Testis (tissue), 5 donors: ENCODE measurements at places on chromosomes 16 and 17. TPM values are rescaled to one million over a fixed set of nuclear protein-coding genes. Genes with fewer than 3 reads are reported as not detected.

DNA sequence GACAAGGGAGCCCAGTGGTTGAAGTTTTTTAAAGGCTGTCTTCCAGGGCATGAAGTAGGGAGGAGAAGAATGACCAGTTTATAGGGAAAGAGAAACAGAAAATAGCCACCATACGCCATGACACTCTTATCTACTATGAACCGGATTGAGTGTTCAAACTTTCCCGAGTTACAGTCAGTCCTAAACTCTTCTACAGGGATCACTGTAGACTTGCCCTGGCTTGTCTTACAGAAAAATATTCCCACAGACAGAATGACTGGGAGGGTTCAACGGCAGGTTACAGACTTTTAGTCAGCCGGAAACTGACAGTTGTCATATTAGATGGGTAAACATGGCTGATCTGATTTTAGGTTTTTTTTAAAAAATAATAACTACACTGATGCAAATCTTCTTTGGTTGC lies 662.5 kb upstream of the SOX9 start:
- H3K27me3 ChIP-seq: no peaks in the 10 kb centered on the region
- H3K27ac ChIP-seq: no peak overlapping the region
- no peaks in the 10 kb centered on the region for H3K4me1 ChIP-seq
- no peak for DNase-seq
- no peaks in the 10 kb centered on the region for H3K36me3 ChIP-seq
- H3K4me3 ChIP-seq: no peak overlapping the region

DNA sequence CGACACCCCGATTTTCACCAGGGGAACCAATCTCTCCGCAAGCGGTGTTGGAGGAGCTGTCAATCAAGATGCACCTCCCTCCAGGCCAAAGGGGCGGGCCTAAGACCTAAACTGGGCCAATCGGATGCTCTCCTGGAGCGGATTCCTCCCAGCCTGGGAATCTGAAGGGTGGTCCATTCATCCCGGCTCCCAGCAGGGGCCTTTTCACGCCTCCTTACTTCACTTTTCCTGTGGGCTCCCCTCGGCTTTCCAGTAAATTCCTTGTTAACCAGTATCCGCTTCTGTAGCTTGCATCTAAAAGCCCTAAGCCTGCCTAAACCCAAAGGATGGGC lies 17.1 kb downstream of the C16orf74 start:
- H3K36me3 ChIP-seq: no peaks in the 10 kb centered on the region
- H3K4me1 ChIP-seq: no peaks in the 10 kb centered on the region
- DNase-seq: peak; percentile 64
- no peak overlapping the region for H3K4me3 ChIP-seq
- H3K27me3 ChIP-seq: no peaks in the 10 kb centered on the region

GRCh38 chr16:88536510-88536909 lies 33.7 kb upstream of the ZC3H18 start:
- H3K4me1 ChIP-seq: peaks cover 17% of the 10 kb centered on the region
- no peak for DNase-seq
- H3K4me3 ChIP-seq: no peak overlapping the region
- no peaks in the 10 kb centered on the region for H3K27me3 ChIP-seq
- H3K27ac ChIP-seq: no peak overlapping the region

- H3K27ac ChIP-seq: no peak overlapping the region
- no peaks in the 10 kb centered on the region for H3K36me3 ChIP-seq
- no peaks in the 10 kb centered on the region for H3K27me3 ChIP-seq
- no peak for DNase-seq
- no peak overlapping the region for H3K4me3 ChIP-seq
These were observed 452.4 kb upstream of the RBFOX1 start for GRCh38 chr16:6880263-6880662.

- DNase-seq: no peak
- H3K27me3 ChIP-seq: no peaks in the 10 kb centered on the region
- H3K4me3 ChIP-seq: no peak overlapping the region
These were observed 86.5 kb upstream of the LHX1 start for GRCh38 chr17:36850790-36851189.

DNA sequence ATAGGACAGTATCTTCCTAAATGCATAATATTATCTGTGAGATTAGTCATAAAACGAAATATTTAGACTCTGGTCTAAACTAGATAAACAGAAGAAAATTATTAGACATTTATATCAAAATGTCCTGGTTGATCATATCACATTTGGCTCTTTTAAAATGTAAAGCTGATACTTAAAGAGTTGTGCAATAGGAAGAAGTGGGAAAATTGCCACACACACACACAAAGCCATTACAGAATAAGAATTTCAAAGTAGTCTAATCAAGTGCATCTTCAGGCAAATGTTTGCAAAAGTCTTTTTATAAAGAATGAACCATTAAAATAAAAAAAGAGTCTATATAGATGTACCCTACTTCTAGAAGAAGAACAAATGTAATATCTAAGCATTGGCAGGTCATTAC lies 301.7 kb downstream of the KIF2B start:
- H3K4me3 ChIP-seq: no peak overlapping the region
- H3K27ac ChIP-seq: no peak overlapping the region
- DNase-seq: no peak
- no peaks in the 10 kb centered on the region for H3K4me1 ChIP-seq
- H3K36me3 ChIP-seq: no peaks in the 10 kb centered on the region
- H3K27me3 ChIP-seq: no peaks in the 10 kb centered on the region

GRCh38 chr16:48323783-48324775 lies 61.1 kb downstream of the SIAH1 start:
- no peaks in the 10 kb centered on the region for H3K4me1 ChIP-seq
- H3K36me3 ChIP-seq: no peaks in the 10 kb centered on the region
- no peaks in the 10 kb centered on the region for H3K27me3 ChIP-seq

The NFAT5 gene
- 101 TPM for total RNA-seq

The ABCC11 gene
- 7.5 TPM for total RNA-seq

The C17orf58 gene
- total RNA-seq: 13.1 TPM

The FGF11 gene
- total RNA-seq: 4.2 TPM

The TBX6 gene
- 1.3 TPM for total RNA-seq

The SDR42E1 gene
- total RNA-seq: 6.9 TPM
